ENCODE measurements at places on chromosomes 2 and 18. TPM values are rescaled to one million over a fixed set of nuclear protein-coding genes. Genes with fewer than 3 reads are reported as not detected.
A peak's percentile ranks its signal among the peaks of the same experiment; 100 is the strongest.

- peak; percentile 68 for DNase-seq
These were observed 198.6 kb upstream of the EPAS1 start for GRCh38 chr2:46098621-46099062.

DNA sequence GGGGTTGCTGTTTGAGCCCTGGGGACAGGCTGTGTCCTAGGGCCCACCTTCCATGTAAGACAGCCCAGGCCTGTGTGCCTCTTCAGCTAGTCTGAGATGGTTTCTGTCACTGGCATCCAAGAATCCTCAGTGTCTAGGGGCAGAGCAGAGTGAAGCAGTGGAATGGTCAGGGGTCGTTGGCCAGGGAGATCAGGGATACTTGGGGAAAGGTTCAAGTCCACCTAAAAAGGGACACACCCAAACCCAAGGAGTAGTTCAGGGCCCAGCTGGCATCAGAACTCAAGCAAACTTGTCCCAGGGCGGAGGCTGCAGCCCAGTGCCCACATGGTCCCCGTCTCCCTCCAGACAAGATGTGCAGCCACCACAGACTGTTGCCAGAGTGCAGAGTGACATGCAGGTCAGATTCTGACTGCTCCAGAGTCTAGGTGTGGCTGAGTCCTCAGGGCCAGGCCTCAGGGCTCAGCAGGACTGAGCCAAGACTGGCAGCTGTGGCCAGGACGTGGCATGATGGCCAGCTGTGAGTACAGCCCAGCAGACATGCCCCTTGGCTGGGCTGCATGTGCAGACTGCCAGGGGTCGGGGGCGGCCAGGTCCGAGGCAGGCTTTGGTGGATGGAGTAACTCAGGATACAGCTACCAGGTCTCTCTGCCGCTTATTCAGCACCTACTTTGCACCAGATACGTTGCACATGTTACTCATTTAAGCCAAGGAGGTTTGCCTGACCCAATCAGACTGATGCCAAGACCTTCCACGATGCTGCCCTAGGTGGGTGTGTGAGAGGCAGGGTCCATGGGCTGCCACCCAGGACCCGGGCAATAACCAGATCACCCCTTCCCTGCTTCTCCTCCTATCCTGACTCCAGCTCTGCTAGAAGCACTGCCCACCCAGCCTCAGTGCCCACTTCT, 146.6 kb downstream of the SMAD7 start:
- no peak for DNase-seq

DNA sequence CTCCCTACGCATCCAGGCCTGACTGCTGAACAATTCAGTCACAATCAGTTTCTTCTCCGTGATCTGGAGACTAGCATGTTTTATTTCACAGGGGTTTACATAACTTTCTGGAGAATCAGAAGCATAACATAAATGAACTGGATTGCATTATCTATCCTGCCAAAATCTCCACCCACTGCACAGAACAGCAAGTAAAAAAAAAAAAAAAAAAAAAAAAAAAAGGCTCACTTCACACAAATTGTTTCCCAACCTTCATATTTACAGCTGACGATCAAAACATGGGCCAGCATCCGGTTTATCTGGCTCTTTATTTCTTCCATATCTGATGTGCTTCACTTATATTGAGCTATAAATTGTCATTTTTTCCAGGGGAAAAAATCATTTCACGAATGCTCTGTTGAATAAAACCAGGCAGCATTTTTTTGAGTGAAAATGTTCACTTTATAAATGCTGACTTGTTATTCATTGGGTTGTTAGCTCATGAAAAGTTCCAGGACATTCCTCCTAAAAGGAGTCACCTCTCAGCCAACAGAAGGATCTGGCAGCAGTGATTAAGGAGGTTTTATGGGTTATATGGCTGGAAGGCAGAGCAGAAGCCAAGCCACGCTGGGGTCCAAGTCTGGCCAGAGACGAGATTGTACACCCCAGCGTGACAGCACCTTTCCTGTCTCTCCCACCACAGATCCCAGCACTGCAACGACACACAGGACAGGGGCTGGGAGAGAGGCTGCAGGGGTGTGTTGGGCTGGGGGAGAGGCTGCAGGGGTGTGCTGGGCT, 51.2 kb upstream of the GLI2 start:
- DNase-seq: peak; percentile 53

DNA sequence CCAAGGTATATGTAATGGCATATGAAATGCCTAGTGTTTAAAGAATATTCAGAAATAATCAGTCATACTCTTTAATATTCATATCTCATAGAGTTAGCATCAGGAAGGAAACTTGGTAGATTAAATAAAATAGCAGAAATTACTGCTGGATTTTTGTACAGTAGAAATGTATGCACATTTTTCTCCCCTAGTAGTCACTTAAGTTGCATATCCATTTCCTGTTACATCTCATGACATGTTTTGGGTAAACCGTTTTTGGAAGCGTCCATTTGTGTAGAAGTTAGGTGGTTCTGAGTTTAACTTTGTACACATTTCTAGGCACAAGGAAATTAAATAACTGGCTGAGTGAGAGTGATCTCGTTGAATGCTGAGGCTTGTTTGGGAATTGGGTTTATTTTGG, 21.9 kb downstream of the NEDD4L start:
- DNase-seq: no peak

DNA sequence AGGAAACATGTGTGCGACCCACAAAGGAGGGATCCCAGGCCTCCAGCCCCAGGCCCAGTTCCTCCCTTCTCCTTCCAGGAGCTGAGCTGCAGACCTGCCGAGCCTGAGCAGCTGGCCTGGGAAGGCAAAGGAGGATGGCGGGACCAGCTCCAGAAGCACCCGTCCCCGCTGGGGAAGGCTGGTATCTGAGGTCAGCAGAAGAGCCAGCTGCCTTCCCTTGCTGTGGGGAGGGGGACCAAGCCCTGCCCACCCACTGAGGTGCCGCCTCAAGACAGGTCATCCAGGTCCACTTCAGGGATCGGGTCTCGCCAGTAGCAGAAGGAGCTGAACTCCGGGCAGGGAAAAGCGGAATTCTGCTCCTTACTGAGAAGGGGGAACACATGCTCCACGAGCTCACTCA, 73.2 kb downstream of the EMILIN2 start:
- DNase-seq: no peak

DNA sequence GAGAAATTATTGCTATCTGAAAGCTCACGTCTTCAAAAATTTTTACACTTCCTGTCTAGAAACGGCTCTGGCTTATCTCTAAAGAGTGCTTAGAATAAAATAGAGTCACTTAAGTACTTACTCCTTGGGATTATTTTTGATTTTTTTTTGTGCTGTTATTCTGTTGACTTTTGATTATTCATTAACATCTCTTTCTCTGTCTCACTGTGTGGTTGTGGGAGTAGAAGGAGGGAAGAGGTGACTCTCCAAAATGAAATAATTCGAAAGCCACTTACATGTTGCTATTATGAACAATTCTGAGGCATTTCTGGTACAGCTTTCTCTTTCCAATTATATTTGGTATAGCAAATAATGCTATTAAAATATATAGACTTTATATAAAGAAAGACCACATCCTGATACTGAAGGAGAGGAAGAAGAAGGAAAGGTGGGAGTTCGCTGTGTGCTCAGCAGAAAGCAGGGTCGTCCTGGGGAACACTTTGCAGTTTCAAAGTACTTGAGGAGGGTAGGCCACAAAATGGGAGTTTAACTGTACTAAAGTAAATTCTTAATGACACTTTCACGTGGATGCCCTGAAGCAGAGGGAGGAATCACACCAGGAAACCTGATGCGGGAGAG, 9.6 kb upstream of the MMADHC start:
- DNase-seq: no peak

- DNase-seq: peak; percentile 73
These were observed 5.0 kb upstream of the SERPINB2 start for GRCh38 chr18:63882333-63883141.

GRCh38 chr2:109501461-109501860, 112.3 kb downstream of the SEPTIN10 start:
- no peak for DNase-seq

GRCh38 chr2:147495734-147496133, 349.1 kb upstream of the ACVR2A start:
- no peak for DNase-seq

DNA sequence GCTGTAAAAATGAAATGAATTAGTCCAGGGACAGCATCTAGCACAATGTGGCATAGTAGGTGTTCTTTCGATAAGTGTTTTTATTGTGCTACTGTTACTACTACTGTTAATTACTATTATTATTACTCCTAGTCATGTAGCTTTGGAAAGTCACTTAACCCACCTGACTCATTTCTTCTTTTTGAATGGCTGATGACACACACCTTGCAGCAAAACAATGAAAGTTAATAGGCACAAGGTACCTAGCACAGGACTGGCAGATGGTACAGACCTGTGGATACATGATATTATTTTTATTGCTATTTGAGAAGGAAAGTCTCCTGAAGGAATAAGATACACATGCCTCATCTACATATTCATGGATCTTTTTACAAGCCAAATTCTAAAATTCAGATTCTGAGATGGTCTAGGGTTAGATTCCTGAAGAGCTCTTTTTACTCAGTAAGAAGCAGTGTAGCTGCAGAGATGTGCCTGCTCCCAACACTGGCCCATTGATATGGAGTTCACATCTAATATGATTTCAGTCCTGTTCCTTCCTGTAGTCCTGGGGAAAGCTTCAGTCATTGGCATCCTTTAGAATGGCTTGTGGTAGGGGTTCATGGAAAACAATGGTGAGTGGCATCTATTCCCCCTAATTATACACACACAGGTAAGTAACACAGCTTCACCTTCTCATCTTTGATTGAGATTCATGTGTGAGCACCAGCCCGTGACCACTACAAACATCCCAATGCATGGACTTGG, 7.9 kb upstream of the ERMN start:
- DNase-seq: no peak

- no peak for DNase-seq
These were observed 11.2 kb downstream of the SLC40A1 start for GRCh38 chr2:189569295-189569910.

DNA sequence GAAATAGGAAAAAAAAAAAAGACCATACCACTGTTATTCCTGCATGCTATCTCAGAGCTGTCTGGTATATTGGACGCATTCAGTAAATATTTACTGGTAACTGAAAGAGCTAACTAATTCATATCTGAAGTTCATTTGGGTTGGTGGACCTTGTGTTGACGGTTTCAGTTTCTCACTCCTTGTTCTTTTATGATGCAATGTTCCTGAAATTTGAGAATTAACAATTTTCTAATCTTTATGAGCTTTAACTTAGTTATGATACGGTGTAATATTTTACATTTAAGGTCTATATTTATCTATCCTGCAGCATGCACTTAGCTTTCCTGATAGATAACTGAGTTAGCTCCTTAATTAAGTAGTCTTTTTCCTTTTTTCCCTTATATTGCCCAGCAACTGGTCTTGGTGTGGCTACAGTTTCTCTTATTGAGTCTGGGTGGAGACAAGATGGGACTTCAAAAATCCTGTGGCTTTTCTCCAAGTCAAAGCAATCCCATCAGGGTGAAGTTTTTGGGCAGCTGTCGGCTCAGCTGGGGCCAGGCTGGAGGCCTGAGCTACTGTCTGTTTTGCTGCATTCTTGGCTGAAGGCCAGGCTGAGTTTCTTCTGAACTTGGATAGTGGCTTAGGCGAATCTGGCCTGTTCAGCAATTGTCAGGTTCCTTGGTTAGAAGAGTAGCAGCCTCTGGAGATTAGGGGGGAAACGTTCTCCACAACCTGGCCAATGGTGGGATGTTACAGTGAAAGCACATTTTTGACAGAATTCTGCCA, 78.4 kb upstream of the MEX3C start:
- DNase-seq: no peak

GRCh38 chr2:74177696-74178095, 983 bp downstream of the MOB1A start:
- DNase-seq: no peak

DNA sequence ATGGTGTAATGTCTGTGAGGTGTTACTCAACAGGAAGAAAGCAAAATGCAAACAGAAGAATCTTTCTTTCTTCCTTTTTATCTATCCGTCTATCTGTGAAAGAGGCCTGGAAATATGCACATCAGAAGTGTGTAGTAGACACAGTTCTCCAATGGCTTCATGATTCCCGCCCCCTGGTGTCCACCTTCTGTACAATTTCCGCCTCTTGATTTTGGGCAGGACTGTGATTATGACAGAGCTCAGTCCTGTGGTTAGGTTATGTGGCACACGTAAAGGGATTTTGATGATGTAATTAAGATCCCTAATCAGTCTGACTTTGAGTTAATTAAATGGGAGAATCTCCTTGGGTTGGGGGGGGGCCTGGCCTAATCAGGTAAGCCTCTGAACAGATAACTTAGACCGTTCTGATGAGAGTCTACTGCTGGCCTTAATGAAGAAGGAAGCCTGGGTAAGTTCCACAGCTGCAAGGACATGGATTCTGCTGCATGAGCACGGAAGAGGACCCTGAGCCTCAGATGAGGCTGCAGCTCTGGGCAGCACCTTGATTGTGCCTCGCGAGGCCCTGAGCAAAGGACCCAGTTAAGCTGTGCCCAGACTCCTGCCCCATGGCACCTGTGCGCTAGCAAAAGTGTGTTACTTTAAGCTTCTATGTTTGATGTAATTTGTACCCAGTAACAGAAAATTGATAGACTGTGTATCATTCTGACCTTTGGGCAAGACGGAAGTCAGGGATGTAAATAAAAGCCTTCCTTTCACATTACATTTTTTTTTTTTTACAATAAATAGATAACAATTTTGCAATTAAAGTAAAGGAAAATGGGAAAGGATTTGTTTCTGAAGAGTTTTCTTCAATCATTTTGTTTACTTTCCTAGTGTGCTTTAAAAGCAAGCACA, 11.3 kb upstream of the KCNF1 start:
- DNase-seq: no peak

- DNase-seq: no peak
These were observed 765 bp upstream of the LHCGR start for GRCh38 chr2:48756289-48756688.

DNA sequence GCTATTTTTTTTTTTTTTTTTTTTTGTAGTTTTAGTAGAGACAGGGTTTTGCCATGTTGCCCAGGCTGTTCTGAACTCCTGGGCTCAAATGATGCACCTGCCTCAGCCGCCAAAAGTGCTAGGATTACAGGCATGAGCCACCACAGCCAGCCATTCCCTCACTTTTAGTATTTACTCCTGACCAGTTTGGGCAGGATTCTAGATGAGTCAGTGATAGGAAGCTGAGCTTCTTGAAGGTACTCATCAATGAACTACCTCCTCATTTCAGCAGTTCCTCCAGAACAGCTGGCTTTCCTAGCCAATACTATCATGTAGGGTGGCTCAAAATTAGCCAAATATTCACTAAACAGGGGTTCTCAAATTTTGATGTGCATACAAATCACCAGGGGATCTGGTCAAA, 57.2 kb downstream of the CYBRD1 start:
- DNase-seq: no peak

- no peak for DNase-seq
These were observed 83.9 kb downstream of the SH3YL1 start for GRCh38 chr2:179886-180285.

Gene PHLPP1
- polyA plus RNA-seq: 4.6 TPM

Gene GREB1
- polyA plus RNA-seq: 0.17 TPM

Gene PDE1A
- polyA plus RNA-seq: 4.3 TPM

Gene RETREG2
- polyA plus RNA-seq: 71.7 TPM

Gene TMBIM1
- polyA plus RNA-seq: 105 TPM

Gene NGEF
- polyA plus RNA-seq: 0.07 TPM

Gene VSNL1
- polyA plus RNA-seq: 0.86 TPM

Gene CIB4
- polyA plus RNA-seq: not detected

Gene FOXD4L1
- polyA plus RNA-seq: 0.02 TPM

Gene GAD1
- polyA plus RNA-seq: not detected

Gene FAM237A
- not detected for polyA plus RNA-seq
